ENCODE measurements at places on chromosomes 1 and 21. TPM values are rescaled to one million over a fixed set of nuclear protein-coding genes. Genes with fewer than 3 reads are reported as not detected.

- DNase-seq: no peak
- H3K27me3 ChIP-seq: no peaks in the 10 kb centered on the region
- no peak overlapping the region for H3K27ac ChIP-seq
- H3K4me3 ChIP-seq: no peak overlapping the region
- H3K4me1 ChIP-seq: peaks cover 25% of the 10 kb centered on the region
Observed at GRCh38 chr21:17796503-17796902, 22.7 kb downstream of the C21orf91 start.

- H3K27ac ChIP-seq: no peak overlapping the region
- H3K36me3 ChIP-seq: no peaks in the 10 kb centered on the region
- peaks cover 58% of the 10 kb centered on the region for H3K4me1 ChIP-seq
- H3K27me3 ChIP-seq: no peaks in the 10 kb centered on the region
- DNase-seq: peak; percentile 32
- no peak overlapping the region for H3K4me3 ChIP-seq
Observed at GRCh38 chr1:12508849-12509248, 109.2 kb downstream of the DHRS3 start.

DNA sequence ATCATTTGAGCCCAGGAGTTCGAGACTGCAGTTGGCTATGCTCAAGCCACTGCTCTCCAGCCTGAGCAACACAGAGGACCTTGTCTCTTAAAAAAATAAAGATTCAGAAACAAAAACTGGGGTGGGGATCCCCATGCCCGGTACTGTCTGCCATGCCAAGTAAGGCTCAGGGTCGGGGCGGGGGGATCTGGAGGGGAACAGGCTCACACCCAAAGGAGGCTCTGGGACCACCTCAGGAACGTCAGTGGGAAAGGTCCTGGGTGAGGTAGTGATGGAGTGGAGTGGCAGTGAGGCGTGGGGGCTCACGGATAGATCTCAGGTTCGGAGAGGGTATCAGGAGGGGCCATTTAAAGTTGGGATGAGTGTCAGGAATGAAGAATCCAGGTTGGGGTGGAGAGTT lies 765 bp upstream of the S100A4 start:
- DNase-seq: no peak
- H3K4me3 ChIP-seq: peak overlapping the region; percentile 34
- H3K36me3 ChIP-seq: no peaks in the 10 kb centered on the region
- no peaks in the 10 kb centered on the region for H3K27me3 ChIP-seq
- peaks cover 80% of the 10 kb centered on the region for H3K4me1 ChIP-seq

The TSTD1 gene
- total RNA-seq: 23.7 TPM

GRCh38 chr21:17979763-17980162 lies 160.6 kb upstream of the C21orf91 start:
- no peaks in the 10 kb centered on the region for H3K36me3 ChIP-seq
- H3K4me3 ChIP-seq: no peak overlapping the region
- H3K4me1 ChIP-seq: no peaks in the 10 kb centered on the region
- H3K27me3 ChIP-seq: no peaks in the 10 kb centered on the region

The AQP10 gene
- total RNA-seq: not detected

- peak overlapping the region; percentile 97 for H3K4me3 ChIP-seq
- H3K27ac ChIP-seq: peak overlapping the region; percentile 91
- peaks cover 44% of the 10 kb centered on the region for H3K4me1 ChIP-seq
- H3K27me3 ChIP-seq: no peaks in the 10 kb centered on the region
- DNase-seq: peak; percentile 62
Observed at GRCh38 chr1:211829343-211830054, 1.1 kb downstream of the LPGAT1 start.

The PLA2G2D gene
- total RNA-seq: 0.16 TPM

GRCh38 chr1:100499194-100499811 lies 38.6 kb upstream of the GPR88 start:
- no peaks in the 10 kb centered on the region for H3K36me3 ChIP-seq
- no peaks in the 10 kb centered on the region for H3K4me1 ChIP-seq
- DNase-seq: no peak
- H3K27me3 ChIP-seq: no peaks in the 10 kb centered on the region

DNA sequence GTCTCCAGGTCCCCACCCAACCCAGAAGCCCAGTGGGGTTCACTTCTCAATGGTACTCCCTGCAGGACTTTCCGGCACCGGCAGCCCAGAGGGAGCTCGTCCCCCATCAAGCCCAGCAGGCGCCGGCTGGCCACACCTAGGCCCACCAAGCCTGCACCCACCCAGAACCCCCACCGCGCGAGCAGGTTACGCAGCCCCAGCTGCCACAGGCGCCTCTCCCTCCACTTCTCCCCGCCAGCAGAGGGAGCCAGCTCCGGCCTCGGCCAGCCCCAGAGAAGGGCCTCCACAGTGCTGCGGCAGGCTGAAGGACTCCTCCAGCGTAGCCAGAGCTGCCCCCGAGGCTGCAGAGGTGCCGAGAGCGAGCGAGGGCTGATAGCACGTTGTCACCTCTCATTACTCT lies 722.3 kb downstream of the PLA2G4A start:
- H3K27ac ChIP-seq: no peak overlapping the region
- H3K36me3 ChIP-seq: no peaks in the 10 kb centered on the region
- no peaks in the 10 kb centered on the region for H3K4me1 ChIP-seq
- DNase-seq: peak; percentile 63
- H3K27me3 ChIP-seq: no peaks in the 10 kb centered on the region

The PDXK gene
- 22.1 TPM for total RNA-seq

The SOAT1 gene
- total RNA-seq: 13.2 TPM

DNA sequence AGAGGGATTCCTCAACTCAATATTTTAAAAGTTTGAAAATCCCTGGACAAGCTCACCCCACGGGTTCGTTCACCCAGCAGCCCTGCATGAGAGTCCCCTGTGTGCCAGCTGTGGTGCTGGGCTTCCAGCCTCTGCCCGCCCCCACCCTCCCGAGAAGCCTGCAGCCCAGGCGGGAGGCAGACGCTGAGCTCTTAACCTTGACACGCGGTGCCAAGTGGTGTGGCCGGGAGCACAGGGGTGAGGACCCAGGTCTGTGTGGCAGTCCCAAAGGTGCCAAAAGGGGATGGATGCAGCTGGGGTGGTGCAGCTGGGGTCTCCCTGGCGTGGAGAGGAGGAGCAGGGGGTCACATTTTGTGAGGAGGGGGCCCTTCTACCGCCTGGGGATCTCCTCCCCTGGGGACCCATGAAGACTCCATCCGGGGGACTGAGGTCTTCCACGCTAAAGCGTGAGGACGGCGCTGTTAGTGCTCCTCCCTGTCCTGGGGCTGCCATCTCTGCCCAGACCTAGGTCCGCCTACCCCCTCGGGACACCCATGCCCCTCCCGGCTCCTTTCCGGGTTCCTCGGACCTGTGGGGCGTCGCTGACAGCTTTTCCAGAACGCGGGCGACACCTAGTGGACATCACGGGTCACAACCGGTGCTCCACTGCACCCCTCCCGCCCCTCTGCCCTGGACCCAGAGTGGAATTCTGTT lies 12.9 kb downstream of the PLA2G2F start:
- H3K36me3 ChIP-seq: no peaks in the 10 kb centered on the region
- H3K27ac ChIP-seq: peak overlapping the region; percentile 42
- DNase-seq: peak; percentile 93
- peaks cover 16% of the 10 kb centered on the region for H3K4me1 ChIP-seq

The SPRR1B gene
- total RNA-seq: not detected

The H3-3A gene
- total RNA-seq: 448 TPM

DNA sequence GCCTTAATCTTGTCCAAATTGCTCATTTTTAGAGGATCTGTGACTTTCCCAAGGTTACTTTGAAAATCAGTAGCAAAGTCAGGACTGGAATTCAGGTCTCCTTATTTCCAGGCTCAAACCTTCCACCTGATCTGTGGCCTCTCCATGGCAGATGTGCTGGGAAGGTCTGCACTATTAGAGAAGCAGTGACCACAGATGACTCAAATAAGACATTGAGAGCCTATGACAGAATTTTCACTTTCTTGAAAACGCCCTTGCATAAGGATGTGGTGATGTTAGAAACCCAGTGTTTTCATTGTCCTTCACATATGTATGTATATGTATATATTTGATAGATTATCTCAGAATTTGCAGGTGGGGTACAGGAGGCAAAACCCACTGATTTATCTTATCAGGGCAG lies 45.3 kb downstream of the TTC39A start:
- no peak for DNase-seq
- H3K36me3 ChIP-seq: no peaks in the 10 kb centered on the region
- no peak overlapping the region for H3K27ac ChIP-seq

DNA sequence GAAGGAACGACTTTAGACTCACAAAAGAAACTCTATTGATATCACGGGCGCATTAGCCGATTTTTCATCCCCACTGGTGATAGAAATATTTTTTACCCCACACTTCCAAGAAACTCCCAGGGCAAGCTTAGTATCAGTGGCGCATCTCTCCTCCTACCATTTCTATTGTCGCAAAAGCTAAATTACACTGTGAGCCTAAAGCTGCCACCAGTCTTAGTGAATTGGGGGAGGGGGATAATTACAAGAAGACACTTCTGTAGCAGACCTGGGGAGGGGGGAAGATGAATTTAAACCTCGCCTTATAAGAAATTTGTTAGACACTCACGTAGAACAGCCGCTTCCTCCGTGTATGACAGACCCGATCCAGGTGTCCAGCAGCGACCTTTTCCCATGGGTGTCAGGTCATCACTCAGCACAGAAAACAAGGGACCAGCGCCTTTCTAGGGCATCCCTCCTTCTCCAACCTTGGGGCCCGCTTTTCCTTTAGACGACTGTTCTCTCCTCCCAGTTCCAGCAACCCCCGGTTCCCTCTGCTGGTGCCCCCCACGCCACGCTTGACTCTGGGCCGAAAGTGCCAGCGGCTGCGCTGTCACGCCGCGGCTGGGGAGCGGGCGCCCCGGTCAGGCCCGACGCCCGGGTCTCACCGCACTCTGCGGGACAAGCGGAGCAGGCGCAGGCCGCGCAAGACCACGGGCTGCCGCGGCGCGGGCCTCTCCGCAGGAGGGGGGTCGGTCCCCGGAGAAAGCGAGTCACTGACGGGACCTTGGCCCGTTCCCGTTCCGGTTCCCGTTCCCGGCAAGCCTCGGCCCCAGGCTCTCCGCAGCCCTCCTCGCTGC lies 821 bp downstream of the PHC2 start:
- peaks cover 54% of the 10 kb centered on the region for H3K4me1 ChIP-seq
- no peaks in the 10 kb centered on the region for H3K27me3 ChIP-seq
- no peaks in the 10 kb centered on the region for H3K36me3 ChIP-seq
- peak overlapping the region; percentile 87 for H3K27ac ChIP-seq
- DNase-seq: peak; percentile 82

GRCh38 chr1:174005032-174005431 lies 17.1 kb downstream of the RC3H1 start:
- no peak overlapping the region for H3K4me3 ChIP-seq
- peaks cover 54% of the 10 kb centered on the region for H3K4me1 ChIP-seq
- H3K36me3 ChIP-seq: no peaks in the 10 kb centered on the region
- no peak for DNase-seq
- H3K27me3 ChIP-seq: no peaks in the 10 kb centered on the region

DNA sequence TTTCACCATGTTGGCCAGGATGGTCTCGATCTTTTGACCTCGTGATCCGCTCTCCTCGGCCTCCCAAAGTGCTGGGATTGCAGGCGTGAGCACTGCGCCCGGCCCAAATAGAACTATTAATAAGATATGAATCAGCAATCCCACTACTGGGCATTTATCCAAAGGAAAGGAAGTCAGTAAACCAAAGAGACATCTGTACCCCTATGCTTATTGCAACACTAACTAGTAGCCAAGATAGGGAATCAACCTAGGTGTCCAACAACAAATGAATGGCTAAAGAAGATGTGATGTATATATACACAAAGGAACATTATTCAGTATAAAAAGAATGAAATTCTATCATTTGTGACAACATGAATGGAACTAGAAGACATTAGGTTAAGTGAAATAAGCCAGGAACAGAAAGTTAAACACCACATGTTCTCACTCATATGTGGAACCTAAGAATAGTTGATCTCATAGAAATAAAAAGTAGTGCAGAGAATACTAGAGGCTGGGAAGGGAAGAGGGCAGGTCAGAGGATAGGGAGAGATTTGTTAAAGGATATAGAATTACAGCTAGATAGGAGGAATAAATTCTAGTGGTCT lies 48.8 kb downstream of the XPR1 start:
- H3K4me1 ChIP-seq: no peaks in the 10 kb centered on the region
- H3K27ac ChIP-seq: no peak overlapping the region
- no peaks in the 10 kb centered on the region for H3K36me3 ChIP-seq
- DNase-seq: no peak

- DNase-seq: no peak
- peaks cover 16% of the 10 kb centered on the region for H3K27me3 ChIP-seq
- H3K4me1 ChIP-seq: no peaks in the 10 kb centered on the region
Observed at GRCh38 chr1:18233176-18233864, 125.7 kb downstream of the IGSF21 start.

- no peak overlapping the region for H3K27ac ChIP-seq
- no peak overlapping the region for H3K4me3 ChIP-seq
- DNase-seq: peak; percentile 48
- no peaks in the 10 kb centered on the region for H3K36me3 ChIP-seq
- no peaks in the 10 kb centered on the region for H3K4me1 ChIP-seq
Observed at GRCh38 chr1:211621447-211622198, 42.7 kb upstream of the SLC30A1 start.

- peaks cover 22% of the 10 kb centered on the region for H3K36me3 ChIP-seq
- no peak overlapping the region for H3K4me3 ChIP-seq
- no peak for DNase-seq
- H3K27ac ChIP-seq: no peak overlapping the region
- H3K4me1 ChIP-seq: no peaks in the 10 kb centered on the region
Observed at GRCh38 chr1:46284597-46285564, 18.5 kb downstream of the LRRC41 start.

The C8A gene
- not detected for total RNA-seq

The NGF gene
- 3.9 TPM for total RNA-seq

The ADAMTS4 gene
- 78.2 TPM for total RNA-seq

The RCSD1 gene
- total RNA-seq: 8.0 TPM

DNA sequence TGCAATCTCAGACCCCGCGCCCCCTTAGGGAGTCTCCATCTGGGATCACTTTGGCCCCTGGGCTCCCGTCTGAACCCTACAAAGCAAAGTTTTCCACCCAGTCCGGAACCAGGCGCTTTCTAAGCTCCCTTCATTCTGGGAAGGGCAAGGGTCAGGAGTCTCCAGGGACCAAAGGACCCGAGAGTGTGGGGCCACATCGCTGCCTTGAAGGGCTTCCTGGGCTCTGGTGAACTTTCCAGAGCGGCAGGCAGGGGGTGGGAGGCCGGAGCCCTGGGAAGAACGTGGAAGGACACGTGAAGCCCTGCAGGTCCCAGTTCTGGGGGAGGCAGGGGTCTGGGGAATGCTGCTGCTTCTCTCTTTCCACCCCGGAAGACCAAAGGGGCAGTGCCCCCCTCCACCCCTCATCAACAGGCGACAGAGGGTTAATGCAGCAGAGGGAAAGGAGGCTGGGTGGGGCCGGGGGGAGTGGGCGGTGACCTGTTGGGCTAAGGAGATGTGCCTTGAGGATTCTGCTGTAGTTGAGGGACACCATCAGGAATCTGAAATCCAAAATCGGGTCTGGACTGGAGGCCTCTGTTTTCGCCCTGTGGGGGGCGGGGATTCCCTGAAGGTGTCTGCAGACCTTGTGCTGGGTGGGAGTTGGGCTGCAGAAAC lies 734 bp downstream of the CDK18 start:
- peak overlapping the region; percentile 64 for H3K4me3 ChIP-seq
- H3K27ac ChIP-seq: peak overlapping the region; percentile 67
- no peaks in the 10 kb centered on the region for H3K36me3 ChIP-seq
- H3K4me1 ChIP-seq: peaks cover 19% of the 10 kb centered on the region

The BRDT gene
- total RNA-seq: not detected

The RHOU gene
- 12.1 TPM for total RNA-seq

GRCh38 chr1:220908757-220909156 lies 29.5 kb downstream of the HLX start:
- DNase-seq: no peak
- no peak overlapping the region for H3K4me3 ChIP-seq
- H3K27me3 ChIP-seq: no peaks in the 10 kb centered on the region
- H3K36me3 ChIP-seq: no peaks in the 10 kb centered on the region
- no peak overlapping the region for H3K27ac ChIP-seq
- H3K4me1 ChIP-seq: peaks cover 4% of the 10 kb centered on the region

The LAMC2 gene
- total RNA-seq: 2.6 TPM

Data from sigmoid colon (tissue), 7 donors.